ENCODE measurements at places on chromosomes 11 and 22. TPM values are rescaled to one million over a fixed set of nuclear protein-coding genes. Genes with fewer than 3 reads are reported as not detected.

Gene OR8J3
- not detected for total RNA-seq

Gene DERL3
- total RNA-seq: 2.6 TPM

Gene IGLL1
- total RNA-seq: not detected

Gene MEN1
- total RNA-seq: 25.0 TPM

Gene SYT8
- total RNA-seq: not detected

Gene SLC1A2
- 0.80 TPM for total RNA-seq

Gene SCN4B
- not detected for total RNA-seq

Measured in transverse colon (tissue), 4 donors.